Stimulated activated CD8-positive, alpha-beta memory T cell treated with anti-CD3 and anti-CD28 coated beads, Interleukin-15, amount 100 ng/mL, for 1 hour (primary cell): ENCODE measurements at places on chromosomes 5 and 9.

GRCh38 chr5:51039424-51040329 lies 343.6 kb upstream of the ISL1 start:
- no peak for DNase-seq

DNA sequence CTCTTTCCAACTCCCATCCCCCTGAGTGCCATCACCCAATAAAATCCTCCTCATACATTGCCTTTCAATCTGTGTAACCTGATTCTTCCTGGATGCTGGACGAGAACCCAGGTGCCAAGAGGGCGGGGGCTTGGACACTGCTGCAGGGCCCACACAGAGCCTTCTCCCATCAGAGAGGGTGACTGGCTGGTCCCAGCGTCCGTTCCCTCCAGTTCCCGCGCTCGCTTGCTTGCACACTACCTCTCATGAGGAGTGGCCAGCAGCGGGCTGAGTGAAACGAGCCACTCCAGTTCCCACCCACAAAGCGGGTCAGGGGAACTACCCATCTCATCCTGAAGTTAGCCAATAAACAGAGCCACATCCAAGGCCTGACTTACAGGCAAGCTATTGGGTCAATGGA lies 602.6 kb upstream of the ADAMTS16 start:
- DNase-seq = no peak

GRCh38 chr5:79357398-79357797 lies 121.5 kb downstream of the JMY start:
- no peak for DNase-seq

- no peak for DNase-seq
These were observed 88.3 kb downstream of the SNCAIP start for GRCh38 chr5:122400341-122400740.

DNA sequence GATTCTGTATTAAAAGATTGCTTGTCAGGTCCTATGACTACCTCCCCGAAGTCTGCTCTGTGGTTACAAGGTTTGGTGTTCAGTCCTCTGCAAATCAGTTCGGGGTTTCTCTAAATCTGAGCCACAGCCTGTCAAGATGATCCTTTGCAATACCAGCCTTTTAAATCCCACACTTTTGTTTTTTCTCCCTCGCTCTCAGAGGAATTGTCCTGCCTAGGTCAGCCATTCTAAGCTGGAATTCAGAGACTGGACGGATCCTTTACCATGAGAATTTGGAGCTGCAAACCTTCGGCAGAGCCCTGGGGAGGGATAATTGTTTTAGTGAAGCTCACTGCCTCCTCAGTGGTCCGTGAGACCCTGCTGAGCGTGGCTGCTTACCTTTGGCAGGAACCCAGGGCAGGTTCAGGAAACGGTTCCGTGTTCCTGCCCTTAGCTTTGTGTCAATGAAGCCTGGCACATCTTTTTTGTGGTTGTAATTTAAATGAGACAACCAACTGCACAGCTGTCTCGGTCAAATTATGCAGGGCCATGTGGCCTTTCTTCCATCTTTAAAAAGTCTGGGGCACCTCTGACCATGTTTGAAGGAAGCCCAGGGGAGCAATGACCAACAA lies 47.2 kb downstream of the EBF1 start:
- no peak for DNase-seq

GRCh38 chr5:31811210-31811609 lies 172.3 kb downstream of the PDZD2 start:
- no peak for DNase-seq

GRCh38 chr5:1543398-1544293 lies 19.9 kb upstream of the LPCAT1 start:
- no peak for DNase-seq
